ENCODE measurements at places on chromosomes 3 and 15.

DNA sequence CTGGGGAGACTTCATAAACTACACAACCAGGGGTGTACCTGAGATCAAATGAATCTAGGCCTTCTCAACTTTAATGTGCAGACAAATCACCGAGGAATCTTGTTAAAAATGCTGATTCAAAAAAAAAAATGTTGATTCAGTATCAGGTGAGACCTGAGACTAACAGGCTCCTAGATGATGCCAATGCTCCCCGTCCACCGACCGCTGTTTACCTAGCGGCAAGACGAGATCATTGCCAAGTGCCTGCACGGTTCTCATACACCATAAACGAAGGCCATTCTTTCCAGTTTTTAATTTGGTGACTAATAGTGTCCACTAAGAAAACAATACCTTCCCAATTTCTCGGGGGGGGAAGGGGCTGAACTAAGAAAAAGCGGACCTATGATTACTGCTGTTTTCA, 2.5 kb upstream of the FSIP1 start:
- DNase-seq, result no peak

DNA sequence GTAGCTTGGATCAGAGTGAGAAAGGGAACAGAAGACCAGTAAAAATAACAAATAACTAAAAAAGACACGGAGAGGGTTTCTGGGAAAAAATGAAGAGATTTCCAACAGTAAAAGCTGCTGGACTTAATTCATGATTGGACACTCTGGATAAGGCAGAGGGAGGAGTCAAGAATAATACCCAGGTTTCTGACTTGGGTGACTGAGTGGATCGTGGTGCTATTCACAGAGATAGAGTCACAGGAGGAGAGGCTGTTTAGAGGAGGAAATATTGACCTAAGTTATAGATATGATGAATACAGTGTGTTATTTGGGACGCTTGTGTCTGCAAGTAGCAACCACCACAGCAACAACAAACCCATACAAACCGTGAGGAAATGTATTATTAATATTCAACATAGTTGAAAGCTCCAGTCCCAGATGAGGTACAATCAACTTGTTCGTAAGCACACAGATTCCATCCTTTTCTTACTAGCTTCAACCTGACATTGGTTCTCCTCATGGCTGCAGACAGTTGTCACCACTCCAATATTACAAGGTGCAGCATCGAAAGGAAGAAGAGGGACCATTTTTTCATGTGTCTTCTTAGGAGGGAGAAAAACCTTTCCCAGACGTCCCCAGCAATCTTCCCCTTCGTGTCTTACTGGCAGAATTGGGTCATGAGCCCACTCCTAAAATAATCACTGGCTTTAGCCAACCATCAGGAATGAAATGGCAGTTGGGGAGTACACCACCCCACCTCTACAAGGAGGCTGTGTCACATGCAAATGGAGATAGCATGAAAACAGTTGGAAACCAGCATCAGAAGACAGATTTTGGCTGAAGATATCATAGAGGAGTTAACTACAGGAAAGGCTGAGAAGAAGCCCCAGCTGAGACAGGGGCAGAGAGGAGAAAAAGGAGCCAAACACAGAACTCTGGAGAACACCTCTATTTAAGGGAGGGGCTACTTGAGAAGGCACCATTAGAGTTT, 387.8 kb downstream of the SHQ1 start:
- DNase-seq, result no peak

- no peak for DNase-seq
Measured at GRCh38 chr3:100352296-100353231, 18.0 kb downstream of the NIT2 start.

- no peak for DNase-seq
Measured at GRCh38 chr15:87498560-87498959, 758.0 kb downstream of the NTRK3 start.
